ENCODE measurements at places on chromosomes 16 and 17.

DNA sequence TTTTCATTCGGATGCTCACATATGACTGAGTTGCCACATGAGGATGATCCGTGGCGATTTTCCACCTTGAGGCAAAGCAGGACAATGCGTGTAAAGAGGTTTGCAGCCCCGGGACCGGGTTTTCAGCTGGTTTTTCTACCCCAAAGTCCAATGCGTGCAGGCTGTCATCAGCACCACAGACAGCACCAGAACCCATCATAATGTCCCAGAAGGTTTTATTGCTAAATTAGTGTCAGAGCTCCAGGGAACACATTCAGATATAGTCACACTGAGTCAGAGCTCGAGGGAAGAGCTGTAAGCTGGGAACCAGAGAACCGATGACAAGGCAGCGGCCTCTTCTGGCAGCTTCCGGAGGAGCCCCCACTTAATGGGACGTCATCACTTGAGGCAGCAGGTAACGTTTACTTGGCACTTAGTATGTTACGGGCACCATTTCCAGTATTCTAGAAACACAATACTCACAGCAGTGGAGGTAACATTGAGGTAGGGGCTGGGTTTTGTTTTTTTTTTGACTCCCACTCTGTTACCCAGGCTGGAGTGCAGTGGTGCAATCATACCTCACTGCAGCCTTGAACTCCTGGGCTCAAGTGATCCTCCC lies 8.9 kb upstream of the NAGPA start:
- no peak for DNase-seq

GRCh38 chr16:87000001-87000400 lies 317.2 kb downstream of the C16orf95 start:
- DNase-seq = no peak

- DNase-seq = no peak
These were observed 56.7 kb downstream of the TANGO6 start for GRCh38 chr16:68900009-68900408.

GRCh38 chr17:44219108-44219615 lies 313 bp downstream of the UBTF start:
- peak; percentile 58 for DNase-seq

Data from effector CD8-positive, alpha-beta T cell (primary cell).